Ovary (tissue), 10 donors: ENCODE measurements at places on chromosomes 11 and 22. TPM values are rescaled to one million over a fixed set of nuclear protein-coding genes. Genes with fewer than 3 reads are reported as not detected.

GRCh38 chr11:17840101-17840548 is 105.5 kb downstream of the KCNC1 start:
- DNase-seq = no peak

SMTNL1 gene
- not detected for polyA plus RNA-seq

- no peak for DNase-seq
These were observed 578.0 kb upstream of the CADM1 start for GRCh38 chr11:116082256-116082655.

GRCh38 chr11:69310934-69311766 is 17.2 kb downstream of the MYEOV start:
- peak; percentile 16 for DNase-seq

- no peak for DNase-seq
These were observed 410.9 kb upstream of the B3GAT1 start for GRCh38 chr11:134822897-134823296.

DNA sequence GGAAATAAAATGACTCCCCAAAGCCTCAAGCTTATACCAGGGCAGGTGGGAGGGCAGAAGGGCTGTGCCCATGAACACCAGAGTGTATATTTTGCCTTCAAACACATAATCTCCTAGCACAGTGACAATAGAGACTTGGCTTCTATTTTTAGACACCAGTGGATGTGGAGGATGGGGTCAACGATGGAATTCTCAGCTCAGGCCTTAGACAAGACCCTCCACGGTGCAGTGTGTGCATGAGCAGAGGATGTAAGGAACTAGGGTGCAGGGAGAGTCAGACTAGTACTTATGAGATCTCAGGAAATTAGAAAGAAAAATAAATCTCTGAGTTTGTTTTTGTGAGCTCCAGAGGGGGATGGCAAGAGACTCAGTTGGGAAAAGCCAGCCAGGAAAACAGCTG is 113.6 kb upstream of the CADM1 start:
- DNase-seq = no peak

DNA sequence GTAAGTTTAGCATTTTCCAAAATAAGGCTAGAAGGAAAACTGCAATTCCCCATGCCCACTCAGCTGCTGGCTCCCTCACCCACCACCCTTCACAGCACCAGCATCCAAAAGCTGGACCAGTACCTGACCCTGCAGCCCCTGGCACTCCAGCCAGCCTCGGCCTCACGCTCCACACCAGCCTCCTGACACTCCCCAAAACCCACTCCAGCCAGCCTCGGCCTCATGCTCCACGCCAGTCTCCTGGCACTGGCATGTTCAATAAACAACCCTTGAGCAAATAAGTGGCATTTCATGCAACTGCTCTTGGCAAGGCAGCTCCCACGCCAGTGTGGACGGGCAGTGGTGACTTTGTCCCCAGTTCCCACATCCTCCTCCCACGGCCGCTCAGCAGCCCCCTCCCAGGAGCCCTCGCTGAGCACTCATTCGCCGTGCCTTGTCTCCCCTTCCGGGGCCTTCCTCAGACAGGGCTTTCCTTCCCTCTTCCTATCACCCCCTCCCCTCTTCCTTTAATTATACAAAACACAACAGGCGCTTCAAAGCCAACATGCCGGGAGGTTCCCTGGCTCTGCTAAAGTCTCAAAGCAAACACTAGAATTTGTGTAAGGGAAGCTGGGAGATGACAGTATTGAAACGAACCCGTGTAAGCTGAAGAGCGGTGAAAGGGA is 6.8 kb downstream of the TOLLIP start:
- DNase-seq = no peak

IGF2 gene
- polyA plus RNA-seq = 58.6 TPM

GRCh38 chr11:123480290-123480815 is 50.3 kb downstream of the GRAMD1B start:
- no peak for DNase-seq

DNA sequence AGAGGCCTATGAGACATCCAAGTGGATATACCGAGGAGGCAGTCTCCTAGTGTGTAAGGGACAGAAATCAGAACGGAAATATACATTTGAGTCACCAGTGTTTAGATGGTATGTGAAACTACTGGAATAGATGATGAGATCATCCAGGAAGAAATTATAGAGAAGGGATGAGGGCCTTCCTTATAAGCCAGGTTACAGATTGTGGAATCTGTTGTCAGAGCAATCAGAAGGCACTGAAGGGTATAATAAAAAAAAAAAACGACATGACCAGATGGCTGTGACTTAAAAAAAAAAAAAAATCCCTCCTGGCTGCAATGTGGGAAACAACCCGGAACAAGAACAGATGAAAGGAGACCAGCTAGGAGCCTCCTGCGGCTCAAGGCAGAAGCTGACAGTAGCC is 2.7 kb downstream of the MAJIN start:
- no peak for DNase-seq

GRCh38 chr11:100778166-100778785 is 91.2 kb downstream of the ARHGAP42 start:
- DNase-seq = no peak

GRCh38 chr22:25354456-25354855 is 135.0 kb downstream of the CRYBB2 start:
- DNase-seq = peak; percentile 12

- peak; percentile 30 for DNase-seq
These were observed 23.9 kb upstream of the ZC3H12C start for GRCh38 chr11:110069158-110069737.
